Spleen (tissue), 13 donors: ENCODE measurements at places on chromosomes 6 and 20. TPM values are rescaled to one million over a fixed set of nuclear protein-coding genes. Genes with fewer than 3 reads are reported as not detected.

DNA sequence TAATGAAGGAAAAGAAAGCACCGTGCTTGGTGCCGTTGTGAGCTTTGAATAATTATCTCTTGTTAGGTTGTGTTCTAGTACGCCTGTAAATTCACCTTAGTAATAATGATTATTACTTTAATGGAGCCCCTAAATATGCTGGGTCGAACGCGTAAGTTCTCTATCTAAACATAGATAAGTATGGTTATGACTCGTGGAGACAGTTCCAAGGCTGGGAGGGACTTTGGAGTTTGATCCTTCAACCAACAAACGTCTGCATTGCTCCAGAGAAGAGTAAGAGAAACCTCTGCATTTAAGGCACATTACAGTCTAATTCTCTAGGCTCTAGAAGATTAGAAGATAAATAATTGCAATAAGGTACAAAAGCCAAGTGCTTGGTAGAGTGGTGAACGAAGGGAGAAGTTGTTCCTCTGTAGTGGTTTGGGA is 514 bp downstream of the ACOT13 start:
- no peaks in the 10 kb centered on the region for H3K27me3 ChIP-seq
- peaks cover 43% of the 10 kb centered on the region for H3K4me1 ChIP-seq
- peaks cover 26% of the 10 kb centered on the region for H3K36me3 ChIP-seq
- peak overlapping the region; percentile 94 for H3K27ac ChIP-seq
- DNase-seq, result no peak

DNA sequence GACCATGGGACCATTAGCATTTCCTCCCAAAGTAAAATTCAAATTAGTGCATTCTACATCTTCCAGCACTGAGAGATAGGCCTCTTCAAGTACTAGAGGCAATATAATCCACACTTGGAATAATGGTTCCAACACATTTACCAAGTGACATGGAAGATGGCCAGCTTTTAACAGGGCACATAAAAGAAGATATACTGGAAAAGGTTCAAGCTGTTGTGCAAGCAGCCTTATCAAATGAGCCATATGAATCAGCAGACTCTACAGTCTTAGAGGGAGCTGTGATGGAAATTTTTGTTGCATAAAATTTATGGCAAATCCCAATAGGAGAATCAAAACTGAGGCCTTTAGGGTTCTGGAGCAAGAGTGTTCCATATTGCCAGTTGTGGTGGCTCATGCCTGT is 526.6 kb upstream of the IRAK1BP1 start:
- H3K36me3 ChIP-seq, result no peaks in the 10 kb centered on the region
- DNase-seq, result no peak
- no peak overlapping the region for H3K27ac ChIP-seq
- H3K4me3 ChIP-seq, result no peak overlapping the region
- no peaks in the 10 kb centered on the region for H3K27me3 ChIP-seq
- H3K4me1 ChIP-seq, result no peaks in the 10 kb centered on the region

DNA sequence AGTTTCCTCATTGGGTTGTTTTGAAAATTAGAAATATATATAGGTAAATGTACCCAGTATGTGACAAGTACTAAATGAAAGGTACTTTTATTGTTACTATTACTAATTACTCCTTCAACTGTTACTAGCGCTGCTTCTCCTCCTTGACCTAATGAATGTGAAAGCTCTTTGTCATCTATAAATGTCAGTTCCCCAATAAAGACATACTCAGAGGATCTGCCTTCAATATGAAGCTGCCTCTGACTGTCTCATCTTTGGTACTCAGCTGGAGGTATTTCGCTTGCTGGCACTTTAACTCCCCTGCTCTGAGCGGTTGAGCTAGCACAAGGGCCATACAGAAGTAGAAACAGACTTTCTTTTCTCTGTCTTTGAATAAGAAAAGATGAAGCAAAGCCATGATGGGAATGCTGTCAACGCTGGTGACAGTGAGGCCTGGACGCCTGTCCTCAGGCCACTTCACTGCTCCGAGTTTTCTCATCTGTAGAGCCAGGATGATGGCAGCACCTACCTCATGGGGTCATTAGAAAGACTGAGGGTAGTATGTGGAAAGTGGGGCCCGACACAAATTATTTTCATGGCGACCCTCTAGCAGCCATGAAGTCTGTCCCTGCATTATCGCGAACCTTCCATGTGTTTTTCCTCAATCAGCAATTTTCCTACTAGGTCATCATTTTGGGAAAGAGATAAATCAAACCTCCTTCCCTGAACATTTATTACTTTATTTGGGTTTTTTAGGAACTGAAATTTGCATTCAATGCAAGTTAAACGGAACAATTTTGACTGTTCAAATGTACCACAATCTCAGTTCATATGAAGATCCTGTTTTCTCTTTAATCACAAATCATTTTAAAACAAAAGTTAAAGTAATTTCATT is 55.9 kb upstream of the SNX9 start:
- H3K4me3 ChIP-seq, result no peak overlapping the region
- peak overlapping the region; percentile 70 for H3K27ac ChIP-seq
- no peaks in the 10 kb centered on the region for H3K36me3 ChIP-seq
- DNase-seq, result no peak
- H3K27me3 ChIP-seq, result no peaks in the 10 kb centered on the region

GRCh38 chr6:110944681-110945151 is 13.8 kb upstream of the GTF3C6 start:
- no peaks in the 10 kb centered on the region for H3K36me3 ChIP-seq
- H3K27me3 ChIP-seq, result no peaks in the 10 kb centered on the region
- H3K27ac ChIP-seq, result no peak overlapping the region
- no peak overlapping the region for H3K4me3 ChIP-seq
- DNase-seq, result no peak

- DNase-seq, result no peak
- no peak overlapping the region for H3K4me3 ChIP-seq
- no peaks in the 10 kb centered on the region for H3K36me3 ChIP-seq
- no peaks in the 10 kb centered on the region for H3K27me3 ChIP-seq
Observed at GRCh38 chr20:16569246-16570153, 3.7 kb downstream of the KIF16B start.

DNA sequence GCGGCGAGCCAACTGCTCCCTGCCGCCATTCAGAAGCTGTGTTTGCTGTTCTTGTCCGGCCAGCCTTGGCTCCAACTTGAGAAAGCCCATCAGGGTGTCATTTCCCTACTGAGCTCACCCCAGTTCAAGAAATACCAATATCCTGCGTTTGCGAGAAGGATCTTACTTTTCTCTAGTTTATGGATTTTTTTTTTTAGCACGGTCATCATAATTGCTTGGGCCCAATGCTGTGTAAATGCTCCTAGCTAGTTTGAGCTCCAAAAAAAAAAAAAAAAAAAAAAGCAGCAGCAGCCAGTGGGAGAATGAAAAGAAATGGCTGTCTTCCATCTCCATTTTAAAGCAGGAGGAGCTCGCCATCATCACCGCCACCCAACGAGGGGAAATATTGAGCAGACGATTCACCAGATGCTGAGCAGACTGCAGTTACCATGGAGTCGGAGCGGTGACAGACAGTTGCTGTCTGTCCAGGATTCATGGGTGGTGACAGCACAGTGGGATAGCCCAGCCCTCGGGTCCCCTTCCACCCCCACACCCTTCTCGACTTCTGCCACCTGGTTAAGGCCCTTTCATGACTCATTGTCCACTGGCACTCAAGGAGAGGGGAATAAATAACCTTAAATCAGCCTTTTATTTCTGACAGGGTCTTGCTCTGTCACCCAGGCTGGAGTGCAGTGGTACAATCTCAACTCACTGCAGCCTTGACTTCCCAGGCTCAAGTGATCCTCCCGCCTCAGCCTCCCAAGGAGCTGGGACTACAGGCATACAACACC is 132.4 kb upstream of the SNX9 start:
- no peak overlapping the region for H3K4me3 ChIP-seq
- DNase-seq, result no peak
- H3K27ac ChIP-seq, result no peak overlapping the region
- H3K27me3 ChIP-seq, result no peaks in the 10 kb centered on the region
- no peaks in the 10 kb centered on the region for H3K36me3 ChIP-seq

GRCh38 chr6:31870385-31870921 is 7.8 kb upstream of the NEU1 start:
- no peak overlapping the region for H3K27ac ChIP-seq
- no peaks in the 10 kb centered on the region for H3K4me1 ChIP-seq
- no peak for DNase-seq

DNA sequence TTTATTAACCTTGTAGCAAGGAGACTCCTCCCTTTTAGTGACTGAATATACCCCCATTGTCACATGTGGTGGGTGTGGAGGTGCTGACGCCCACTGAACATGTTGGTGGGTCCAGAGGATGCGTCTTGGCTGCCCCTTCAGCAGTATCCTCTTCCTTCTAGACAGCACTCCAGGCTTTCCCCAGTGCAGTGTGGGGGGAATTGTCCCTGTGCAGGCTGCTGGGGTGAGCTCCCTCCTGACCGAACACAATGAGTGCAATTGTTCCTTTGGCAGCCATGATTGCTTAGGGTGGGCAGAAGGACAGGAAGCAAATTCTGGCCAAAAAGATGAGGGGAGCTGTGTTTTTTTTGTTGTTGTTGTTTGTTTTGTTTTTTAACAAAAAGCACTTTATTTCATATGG is 209.3 kb upstream of the PDE10A start:
- H3K27ac ChIP-seq, result no peak overlapping the region
- H3K36me3 ChIP-seq, result no peaks in the 10 kb centered on the region
- DNase-seq, result no peak
- no peak overlapping the region for H3K4me3 ChIP-seq

The PLCB1 gene
- 1.2 TPM for polyA plus RNA-seq

The KIAA0408 gene
- 1.1 TPM for polyA plus RNA-seq

GRCh38 chr6:126388104-126388598 is 48.2 kb downstream of the CENPW start:
- H3K27ac ChIP-seq, result no peak overlapping the region
- no peaks in the 10 kb centered on the region for H3K36me3 ChIP-seq
- no peaks in the 10 kb centered on the region for H3K4me1 ChIP-seq
- DNase-seq, result no peak

DNA sequence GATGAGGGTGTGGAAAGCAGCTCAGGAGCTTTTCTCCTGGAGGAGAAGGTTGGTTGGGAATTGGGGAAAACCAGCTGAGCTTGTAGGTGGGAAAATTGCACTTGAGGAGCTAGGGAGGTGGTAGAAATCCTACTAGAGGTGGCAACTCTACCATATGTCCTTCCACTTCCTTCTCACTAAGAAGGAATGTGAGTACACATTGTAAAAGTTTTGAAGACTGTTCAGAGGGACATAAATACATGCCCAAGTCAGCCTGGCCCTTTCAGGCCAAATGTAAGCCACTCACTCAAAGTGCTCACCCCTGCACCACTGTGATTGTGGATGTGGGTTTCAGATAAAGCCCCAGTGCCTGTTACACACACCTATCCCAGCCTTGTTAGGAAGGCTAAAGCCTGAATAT is 290.5 kb upstream of the PLCB4 start:
- DNase-seq, result no peak
- no peak overlapping the region for H3K4me3 ChIP-seq
- no peaks in the 10 kb centered on the region for H3K27me3 ChIP-seq
- no peaks in the 10 kb centered on the region for H3K36me3 ChIP-seq
